ENCODE measurements at places on chromosomes 3 and 15.

GRCh38 chr3:5160321-5160720 lies 27.2 kb upstream of the EDEM1 start:
- no peak for DNase-seq

- no peak for DNase-seq
These were observed 104.5 kb downstream of the ADCY5 start for GRCh38 chr3:123344175-123344906.

DNA sequence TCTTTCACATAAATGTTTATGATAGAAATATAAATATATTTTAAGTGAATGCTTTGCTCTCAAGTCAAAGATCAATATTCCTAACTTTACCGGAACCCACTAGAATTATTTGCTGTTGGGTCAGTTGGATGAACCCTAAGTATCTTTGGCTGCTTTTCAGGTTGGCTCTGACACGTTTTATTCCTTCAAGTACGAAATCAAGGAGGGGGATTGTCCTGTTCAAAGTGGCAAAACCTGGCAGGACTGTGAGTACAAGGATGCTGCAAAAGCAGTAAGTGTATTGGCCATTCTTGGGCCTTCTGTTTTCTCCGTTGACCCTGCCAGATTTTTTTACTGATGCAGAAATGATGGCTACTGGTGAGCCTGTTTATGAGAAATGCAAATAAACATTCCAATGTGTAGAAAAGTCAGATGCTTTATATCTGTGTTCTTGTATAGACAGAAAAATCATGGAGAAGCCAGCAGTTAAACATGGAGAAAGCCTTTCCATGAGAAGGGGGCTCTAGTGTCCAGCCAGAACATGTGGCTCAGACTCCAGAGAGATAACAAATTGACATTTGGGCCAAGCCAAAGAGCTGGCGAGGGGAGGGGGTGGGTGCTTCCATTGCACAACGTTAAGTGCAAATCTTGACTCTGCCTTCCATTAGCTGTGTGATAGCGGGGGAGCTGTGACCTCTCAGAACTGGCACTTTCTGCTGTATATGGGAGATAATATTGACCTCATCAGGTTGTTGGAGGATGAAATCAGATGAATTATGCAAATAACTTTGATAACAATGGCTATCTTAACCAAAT lies 3.0 kb downstream of the KNG1 start:
- DNase-seq = no peak

GRCh38 chr3:40057786-40058185 lies 248.4 kb downstream of the MYRIP start:
- DNase-seq = no peak

GRCh38 chr3:43957553-43957952 lies 266.8 kb downstream of the ABHD5 start:
- no peak for DNase-seq

GRCh38 chr3:168096210-168096652 lies 507 bp upstream of the GOLIM4 start:
- DNase-seq = peak; percentile 97
